ACHN (cell line): ENCODE measurements at places on chromosomes 2 and 18.
A peak's percentile ranks its signal among the peaks of the same experiment; 100 is the strongest.

DNA sequence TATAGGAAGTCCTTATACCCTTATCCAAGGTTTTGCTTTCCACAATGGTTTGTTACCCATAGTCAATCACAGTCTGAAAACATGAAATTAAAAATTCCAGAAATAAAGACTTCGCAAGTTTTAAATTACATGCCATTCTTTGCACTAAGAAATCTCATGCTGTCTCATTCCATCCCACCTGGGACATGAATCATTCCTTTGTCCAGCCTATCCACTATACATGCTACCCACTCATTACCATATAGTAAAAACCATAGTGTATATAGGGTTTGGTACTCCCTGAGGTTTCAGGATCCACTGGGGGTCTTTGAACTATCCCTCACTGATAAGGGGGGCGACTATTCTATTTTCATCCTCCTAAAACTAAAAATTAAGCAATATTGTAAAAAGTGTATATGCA lies 17.0 kb downstream of the SP3 start:
- DNase-seq: no peak

GRCh38 chr2:191565647-191566198 lies 112.2 kb upstream of the NABP1 start:
- no peak for DNase-seq

DNA sequence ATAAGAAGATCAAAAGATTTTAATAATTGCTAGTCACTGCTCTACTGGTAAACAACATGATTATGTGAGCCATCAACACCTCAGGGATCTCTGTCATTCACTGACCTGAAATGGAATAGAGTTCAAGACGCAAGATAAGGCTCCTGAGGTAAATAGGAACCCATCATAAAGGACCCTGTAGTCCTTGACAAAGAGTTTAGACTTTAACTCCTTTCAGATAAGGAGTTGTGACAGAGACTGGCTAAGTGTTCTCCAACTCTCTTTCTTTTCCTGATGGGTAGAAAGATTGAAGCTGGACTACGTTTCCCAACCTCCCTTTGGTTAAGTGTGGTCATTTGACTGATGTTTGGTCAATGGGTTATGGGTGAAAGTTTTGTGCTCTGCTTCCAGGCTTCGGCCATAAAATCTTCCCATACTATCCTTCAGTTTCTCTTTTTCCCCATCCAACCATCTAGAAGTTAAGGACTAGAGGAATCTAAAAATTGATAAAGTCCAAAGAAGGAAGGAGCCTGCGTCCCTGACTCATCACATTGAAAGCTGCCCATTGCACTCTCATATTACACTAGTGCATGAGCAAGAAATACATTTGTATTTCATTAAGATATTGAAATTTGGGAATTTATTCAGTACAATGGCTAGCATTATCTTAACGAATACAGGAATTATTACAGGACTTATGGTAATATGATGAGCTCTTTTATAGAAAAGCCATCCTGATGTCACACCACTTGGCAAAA lies 293.7 kb upstream of the ACVR2A start:
- no peak for DNase-seq

DNA sequence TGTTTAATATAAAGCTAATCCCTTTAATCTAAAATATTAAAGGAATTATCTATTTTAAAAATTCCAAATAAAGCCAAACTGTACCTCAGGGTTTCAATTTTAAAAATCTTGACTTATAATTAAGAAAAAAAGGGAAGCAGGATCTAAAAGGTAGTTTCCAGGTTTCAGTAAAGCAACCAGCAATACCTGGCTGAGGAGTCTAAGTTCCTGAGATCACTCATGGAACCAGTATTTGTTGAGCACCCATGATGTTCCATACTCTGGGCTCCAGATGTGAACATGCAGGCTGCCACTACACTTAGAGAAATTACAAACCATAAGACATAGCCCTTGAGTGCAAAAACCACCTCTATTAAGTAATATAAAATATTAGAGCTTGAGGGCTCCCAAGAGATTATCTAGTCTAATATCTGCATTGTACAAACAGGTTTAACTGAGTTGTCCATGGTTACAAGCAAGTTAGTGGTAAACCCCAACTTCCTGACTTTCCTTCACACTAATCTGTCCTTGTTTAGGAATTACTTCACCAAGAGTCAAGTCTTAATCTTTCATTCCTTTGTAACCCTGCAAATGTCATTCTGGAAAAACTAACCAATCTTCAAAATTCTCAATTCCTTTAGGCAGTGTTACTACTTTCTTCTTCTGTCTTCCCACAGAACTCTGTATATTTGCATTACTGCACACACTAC lies 49.2 kb downstream of the CLASP1 start:
- no peak for DNase-seq

DNA sequence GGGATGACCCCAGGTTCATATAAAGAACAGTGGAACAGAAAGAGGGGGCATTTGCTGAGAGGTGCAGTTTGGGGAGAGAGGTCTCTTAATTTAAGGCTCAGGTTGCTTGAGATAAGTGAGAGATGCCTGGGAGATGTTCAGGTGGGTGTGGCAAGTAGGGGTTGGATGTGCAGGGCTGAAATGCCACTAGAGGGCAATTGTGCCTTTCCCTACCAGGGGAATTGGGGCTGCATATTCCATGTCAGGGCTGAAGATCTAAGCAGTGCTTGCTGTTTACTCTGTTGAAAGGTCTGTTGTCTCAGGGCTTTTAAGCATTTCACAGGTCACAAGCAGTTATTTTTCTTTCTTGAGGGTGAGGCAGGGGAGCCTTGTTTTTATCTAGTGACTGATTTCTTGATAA lies 7.8 kb downstream of the CCDC85A start:
- DNase-seq: peak; percentile 42

GRCh38 chr2:226023383-226023782 lies 623.9 kb downstream of the NYAP2 start:
- no peak for DNase-seq

- DNase-seq: no peak
Measured at GRCh38 chr2:164642946-164643555, 21.8 kb upstream of the GRB14 start.

GRCh38 chr18:48899558-48900174 lies 51.1 kb downstream of the SMAD7 start:
- DNase-seq: no peak

- peak; percentile 25 for DNase-seq
Measured at GRCh38 chr2:151289972-151290866, 751 bp upstream of the NMI start.

GRCh38 chr2:144995482-144995881 lies 475.6 kb upstream of the ZEB2 start:
- DNase-seq: no peak

DNA sequence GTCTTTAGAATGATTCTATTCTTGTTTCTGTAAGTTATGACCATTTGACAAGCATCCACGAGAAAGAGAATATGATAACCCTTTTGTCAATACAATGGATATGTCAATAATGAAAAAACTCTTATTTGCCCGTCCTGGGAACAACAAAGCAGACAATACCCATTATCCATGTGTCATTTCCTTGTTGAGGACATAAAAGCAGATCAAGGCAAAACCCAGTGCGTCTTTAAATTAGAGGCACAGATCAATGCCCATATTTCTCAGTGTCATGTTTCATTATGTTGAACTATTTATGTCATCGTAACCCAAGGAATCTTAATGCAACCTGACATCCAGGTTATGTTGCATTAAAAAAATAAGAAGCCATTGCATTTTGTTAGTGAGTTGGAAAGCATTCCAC lies 365.0 kb upstream of the CELF4 start:
- no peak for DNase-seq

GRCh38 chr2:85810371-85811179 lies 56.8 kb downstream of the ATOH8 start:
- DNase-seq: no peak

DNA sequence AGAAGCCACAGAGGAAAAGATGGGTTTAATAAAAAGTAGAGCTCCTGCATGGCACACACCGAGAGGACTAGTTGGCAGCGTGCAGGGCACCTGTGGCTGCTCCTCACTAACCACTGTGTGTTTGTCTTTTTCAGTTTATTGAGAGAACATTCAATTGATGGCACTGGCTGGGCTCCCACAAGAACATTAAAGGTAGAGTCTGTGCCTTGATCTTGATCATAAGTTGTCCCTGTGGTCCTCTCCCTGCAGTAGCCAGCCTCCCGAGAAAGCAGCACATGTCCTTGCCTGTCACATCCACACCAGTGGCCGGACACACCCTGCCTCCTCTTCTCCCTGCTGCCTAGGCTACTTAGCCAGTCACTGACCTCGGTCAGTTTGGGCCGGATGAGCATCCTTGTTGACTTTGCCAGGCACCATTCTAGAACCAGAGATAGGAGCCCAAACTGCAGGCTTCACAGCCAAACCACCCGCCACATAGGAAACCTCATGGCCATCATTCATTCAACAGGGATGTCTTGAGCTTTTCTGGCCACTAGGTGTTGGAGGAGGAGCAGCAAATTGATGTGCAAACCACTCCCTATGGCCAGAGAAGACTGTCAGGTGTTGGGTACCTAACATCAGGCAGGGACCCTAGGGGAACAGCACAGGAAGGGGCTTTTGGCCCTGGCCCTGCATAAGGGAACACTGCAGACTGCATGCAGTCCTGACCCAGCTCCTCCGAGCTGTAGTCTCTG lies 30.2 kb upstream of the SCLY start:
- no peak for DNase-seq

DNA sequence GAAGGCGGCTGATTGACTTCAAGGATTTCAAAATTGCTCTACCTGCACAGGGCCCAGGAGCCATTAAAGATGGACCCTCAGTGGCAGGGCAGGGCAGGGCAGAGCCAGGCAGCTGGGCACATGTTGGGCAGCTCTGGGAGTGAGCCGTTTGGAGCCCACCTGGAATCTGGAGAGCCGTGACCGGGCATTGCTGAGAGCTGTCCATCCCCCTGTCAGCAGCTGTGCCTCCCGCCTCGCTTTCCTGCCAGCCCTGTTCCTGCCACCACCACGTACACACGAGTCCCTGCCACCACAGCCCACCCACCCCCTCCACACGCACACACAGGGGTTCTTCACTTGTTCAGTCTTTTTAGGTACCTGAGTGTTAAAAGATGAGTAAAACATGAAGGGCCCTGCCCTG lies 22.9 kb downstream of the ATOH8 start:
- no peak for DNase-seq

DNA sequence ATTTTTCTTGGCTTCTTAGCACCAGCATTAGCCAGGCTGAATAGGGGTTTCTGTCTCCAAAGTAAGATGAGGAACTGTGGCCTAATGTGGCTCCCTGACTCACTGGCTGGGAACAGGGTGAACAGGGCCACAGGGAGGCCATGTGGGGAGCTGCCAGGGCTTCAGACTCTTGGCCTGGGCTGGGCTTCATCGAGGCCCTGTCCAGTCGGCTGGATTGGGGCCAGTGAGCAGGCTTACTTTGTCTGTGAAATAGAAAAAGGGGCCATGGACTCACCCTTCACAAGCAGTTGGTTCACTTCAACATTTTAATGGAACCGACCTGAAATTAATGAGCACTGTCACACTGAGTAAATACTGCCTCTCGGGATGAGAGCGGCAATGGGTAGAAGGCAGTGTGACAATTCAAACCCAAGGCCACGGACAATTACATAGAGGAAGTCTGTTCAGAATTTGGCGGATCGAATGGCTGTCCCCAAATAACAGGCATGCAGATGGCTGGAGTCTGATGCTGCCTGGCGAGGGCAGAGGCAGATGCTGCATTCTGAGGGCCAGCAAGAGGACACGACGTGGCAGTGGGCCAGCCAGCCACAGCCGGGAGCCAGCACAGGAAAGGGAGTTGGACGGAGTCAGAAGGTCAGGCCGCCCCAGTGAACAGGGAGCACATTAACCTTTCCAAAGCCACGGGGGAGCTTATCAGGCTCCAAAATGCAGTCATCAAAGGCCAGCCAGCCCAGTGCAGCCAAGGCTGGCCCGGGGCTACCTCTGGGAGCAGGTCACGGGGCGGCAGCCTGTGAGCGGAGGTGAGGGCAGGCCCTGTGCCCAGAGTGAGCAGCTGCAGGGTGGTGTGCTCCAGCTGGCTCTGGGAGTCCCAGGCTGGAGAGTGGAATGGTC lies 146.6 kb upstream of the REV1 start:
- DNase-seq: no peak

GRCh38 chr2:74919827-74920226 lies 38.6 kb upstream of the POLE4 start:
- DNase-seq: peak; percentile 54

DNA sequence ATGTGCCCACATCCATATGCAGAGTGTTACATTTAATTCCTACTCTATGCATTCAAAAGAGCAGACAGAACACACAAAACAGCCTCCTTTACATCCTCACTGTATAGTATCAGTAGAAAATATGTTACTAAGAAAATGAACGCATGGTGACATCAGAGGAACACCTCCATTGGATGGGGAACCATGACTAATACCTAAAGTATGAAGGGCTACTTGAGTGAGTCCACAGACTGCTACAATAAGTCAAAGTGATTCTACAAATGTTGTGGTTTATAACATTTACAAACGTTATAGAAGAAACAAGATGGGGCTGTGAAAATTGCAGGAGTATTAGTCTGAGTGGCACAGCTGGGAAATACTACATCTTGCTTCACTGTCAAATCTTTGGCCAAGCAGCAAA lies 1830.9 kb upstream of the PIK3C3 start:
- DNase-seq: peak; percentile 34

GRCh38 chr2:186486651-186487647 lies 889 bp downstream of the ZC3H15 start:
- peak; percentile 35 for DNase-seq
